ENCODE measurements at places on chromosomes 1 and 21.

GRCh38 chr21:45529785-45530422 is 12.3 kb downstream of the SLC19A1 start:
- DNase-seq = no peak

- DNase-seq = no peak
Measured at GRCh38 chr1:211566431-211567025, 12.4 kb downstream of the SLC30A1 start.

DNA sequence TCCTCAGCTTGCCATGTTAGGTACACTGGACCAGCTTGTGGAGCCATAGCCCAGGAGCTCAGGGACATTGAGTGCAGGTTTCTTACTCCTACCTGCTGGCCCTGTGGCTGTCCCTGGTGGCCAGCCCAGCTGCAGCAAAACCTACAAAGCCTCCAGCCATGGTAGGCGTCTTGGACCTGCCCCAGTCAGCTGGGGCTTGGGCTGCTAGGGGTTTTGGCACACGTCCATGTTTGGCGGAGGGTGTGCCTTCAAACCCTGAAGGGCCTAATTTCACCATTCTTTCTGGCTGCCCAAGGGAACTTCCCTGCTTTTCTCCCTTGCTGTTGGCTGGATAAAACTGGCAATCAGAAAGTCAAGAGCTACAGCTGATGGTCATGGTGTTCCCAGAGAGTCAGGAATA is 25.4 kb downstream of the HMGCS2 start:
- no peak for DNase-seq

DNA sequence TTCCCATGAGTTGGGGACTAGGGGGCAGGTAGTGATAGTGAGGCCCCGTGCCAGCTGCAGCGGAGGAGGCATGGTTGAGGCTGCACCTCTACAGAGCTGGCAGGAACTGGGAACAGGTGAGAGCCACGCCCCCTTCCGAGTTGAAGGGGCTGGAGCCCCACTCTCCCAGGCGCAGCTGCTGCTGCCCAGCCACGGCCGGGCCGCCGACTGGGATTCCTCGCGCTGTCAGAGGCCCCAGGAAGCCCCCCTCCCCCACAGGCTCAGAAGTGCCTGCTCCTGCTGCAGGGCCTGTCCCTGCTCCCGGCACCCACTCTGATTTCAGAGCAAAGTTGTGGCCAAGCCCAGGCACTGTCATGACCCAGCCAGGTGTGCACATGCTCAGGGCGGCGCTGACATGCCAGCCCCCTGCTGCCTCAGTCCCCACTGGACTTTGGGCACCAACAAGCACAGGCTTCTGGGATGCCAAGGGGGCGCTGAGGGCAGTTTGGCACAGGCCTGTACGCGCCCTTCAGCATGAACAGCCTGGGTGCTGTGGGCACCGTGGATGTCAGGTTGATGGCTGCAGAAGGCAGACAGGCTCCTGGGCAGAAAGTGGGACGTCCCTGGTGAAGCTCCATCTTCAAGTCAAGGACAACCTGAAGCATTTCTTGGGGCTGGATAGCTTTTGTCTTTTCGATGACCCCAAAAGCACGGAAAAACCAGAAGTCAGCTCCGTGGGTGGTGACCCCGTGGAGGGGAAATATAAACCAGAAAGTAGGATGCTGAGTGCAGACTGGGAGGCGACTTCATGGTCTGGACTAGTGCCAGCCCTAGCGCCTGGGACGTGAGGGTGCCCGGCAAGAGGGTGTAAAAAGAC is 121.5 kb downstream of the SIM2 start:
- DNase-seq = no peak

DNA sequence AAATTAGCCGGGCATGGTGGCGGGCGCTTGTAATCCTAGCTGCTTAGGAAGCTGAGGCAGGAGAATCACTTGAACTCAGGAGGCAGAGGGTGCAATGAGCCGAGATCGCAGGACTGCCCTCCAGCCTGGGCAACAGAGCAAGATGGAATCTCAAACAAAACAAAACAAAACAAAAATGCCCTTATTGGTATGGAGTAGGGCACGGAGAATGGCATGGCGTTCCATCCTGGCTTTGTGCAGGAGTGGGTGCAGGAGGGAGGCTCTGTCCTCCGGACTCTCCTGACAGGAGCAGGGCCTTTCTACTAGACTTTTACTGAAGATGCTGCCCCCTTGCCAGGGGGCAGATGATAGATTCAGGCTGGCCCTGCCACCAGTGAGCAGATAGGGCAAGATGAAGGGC is 1.0 kb downstream of the TMEM61 start:
- DNase-seq = no peak

DNA sequence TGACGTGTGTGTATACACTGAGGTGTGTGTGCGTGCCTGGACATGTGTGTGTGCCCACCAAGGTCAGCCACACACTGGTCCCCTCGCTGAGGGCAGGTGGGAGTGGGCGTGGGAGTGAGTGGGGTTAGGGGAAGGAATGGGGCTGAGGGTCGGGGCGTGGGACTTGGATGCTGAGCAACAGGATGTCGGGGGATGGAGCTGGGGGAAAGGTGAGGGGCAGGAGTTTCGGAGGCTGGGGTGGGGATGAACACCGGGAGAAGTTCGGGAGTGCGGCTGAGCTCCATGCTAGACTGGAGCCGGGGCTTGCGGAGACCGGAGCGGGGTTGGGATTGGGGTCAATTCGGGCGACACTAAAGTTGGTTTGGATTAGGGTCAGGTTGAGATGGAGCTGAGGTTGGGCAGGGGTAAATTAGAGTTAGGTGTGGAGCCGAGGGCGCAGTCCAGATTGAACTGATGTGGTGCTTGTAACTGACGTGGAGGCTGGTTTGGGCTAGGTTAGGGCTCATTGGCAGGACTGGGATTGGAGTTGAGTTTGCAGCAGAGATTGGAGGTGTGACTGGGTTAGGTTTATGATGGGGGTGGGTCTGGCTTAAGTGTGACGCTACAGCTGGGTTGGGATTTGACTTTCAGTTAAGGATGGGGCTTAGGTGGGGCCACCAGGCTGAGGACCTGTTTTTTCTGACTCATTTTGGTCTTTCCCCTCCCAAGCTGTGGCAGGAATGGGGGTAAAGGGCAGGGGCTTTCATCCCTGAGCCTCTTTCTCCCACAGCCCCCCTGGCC is 3.3 kb upstream of the GUCA2A start:
- DNase-seq = peak; percentile 57

DNA sequence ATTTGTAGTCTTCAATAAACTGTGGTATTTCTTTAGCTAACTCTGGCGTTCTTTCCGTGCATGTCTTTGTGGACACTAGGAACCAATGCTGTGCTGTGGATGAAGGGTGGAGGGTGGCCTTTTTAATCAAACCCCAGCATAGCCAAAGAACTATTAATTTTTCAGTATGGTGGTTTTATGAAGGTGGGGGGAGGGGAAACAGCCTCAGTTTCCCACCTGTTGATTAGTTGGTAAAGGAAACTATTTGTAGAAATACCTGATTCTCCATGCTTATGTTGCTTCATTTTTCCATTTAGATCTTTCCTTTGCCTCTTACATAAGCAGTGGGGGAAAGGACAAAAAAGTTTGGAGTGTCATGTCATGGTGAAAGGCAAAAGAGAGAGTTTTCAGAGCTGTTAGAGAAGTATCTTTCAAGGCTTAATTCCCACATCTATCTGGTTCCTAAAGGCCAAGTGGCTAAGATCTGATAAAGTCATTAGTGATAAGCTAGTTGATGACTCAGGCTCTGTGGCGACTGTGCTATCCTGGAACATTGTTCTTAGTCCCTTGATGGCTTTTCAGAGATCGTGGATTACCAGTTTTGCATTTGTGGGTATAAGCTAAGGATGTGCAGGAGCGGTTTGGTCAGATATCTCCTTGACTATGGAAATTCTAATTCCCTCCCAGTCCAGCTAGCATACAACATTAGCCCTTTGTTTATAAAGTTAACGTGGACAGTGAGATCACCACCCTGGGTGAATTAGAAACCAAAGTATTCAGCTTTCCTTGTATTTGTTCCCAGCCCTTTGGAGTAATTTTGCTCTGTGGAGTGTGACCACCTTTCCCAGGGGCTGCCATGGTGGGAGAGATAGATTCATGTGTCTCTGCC is 8.7 kb upstream of the HAX1 start:
- DNase-seq = no peak

DNA sequence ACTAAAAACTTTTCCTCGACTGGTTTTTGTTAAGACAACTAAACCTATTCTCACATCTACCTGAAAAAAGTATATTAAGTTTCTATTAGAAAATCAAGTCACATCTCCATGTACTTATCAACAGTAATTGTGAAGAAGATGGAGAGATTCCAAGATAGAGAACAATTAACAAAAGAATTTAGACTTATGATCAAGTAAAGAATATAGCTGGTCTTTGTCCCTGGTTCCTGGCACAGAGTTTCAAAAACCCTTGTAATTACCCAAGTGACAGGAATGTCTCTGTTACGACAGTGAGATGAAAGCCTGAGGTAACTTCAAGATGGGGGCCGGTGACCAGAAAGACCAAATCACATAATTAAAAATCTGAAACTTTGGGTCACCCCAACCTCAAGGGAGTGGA is 91.6 kb downstream of the ASH1L start:
- DNase-seq = no peak

DNA sequence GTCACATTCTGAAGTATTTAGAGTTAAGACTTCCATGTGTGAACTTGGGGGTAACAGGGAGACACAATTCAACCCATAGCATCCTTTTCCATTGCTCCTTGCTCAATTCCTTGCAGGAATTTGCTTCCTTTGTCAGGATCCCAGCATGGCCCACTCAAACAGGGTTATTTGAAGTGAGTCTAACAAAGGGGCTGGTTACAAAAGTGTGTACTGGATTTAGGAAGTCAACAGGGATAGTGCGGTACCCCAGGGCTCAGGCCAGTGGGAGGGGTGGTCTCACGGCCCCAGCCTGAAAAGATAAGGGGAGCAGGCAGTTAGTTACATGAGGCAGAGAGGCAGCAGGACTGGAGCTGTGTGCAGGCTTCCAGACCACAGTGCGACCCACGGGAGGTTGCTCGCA is 14.4 kb downstream of the LRRC38 start:
- DNase-seq = no peak

DNA sequence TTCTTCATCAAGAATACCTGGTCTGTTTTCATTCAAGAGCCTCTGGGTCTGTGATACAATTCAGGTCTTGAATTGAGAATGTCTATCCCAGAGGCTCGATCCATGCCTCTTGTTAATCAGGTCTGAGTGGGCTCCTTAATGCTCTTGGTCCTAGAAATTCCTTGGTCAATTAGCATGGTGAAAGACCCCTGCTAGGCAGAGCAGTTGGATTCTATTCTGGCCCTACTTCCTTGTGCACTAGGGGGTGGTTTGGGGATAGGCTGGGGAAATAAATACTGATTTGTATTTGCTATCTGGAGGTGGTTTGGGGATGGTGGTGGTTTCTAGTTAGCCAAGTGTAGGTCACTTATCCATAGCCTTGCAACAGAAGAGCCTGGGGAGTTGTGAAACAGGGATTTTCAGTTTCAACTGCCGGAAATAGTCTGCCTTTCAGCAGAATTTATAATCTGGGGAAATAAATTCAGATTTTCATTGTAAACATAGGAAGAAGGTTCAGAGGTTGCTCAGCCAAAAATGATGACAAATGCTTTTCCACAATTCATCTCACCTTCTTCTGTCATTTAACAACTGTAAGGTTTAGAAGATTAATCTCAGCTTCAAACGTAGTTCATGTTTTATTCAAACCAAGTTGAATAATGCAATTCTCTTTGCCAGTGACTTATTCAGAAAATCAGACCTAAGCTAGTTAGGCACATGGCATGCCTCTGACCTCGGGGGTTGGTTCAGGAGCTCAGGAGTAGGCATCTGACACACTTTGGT is 22.2 kb upstream of the SCAF4 start:
- DNase-seq = no peak

- DNase-seq = no peak
Measured at GRCh38 chr1:60727552-60727951, 354.8 kb upstream of the NFIA start.

- no peak for DNase-seq
Measured at GRCh38 chr1:117616967-117617366, 11.1 kb downstream of the TENT5C start.

DNA sequence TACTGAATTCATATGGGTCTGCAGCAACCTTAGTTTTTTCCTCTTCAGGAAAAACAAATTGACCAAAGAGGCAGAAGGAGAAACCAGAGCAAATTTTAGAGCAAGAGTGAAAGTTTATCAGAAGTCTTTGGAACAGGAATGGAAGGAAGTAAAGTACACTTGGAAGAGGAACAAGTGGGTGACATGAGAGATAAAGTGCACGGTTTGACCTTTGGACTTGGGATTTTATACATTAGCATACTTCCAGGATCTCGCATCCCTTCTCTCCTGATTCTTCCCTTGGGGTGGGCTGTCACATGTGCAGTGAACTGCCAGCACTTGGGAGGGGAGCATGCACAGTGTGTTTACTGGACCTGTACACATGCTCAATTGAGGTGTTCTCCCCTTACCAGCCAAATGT is 754.8 kb upstream of the ADAMTS5 start:
- peak; percentile 19 for DNase-seq

DNA sequence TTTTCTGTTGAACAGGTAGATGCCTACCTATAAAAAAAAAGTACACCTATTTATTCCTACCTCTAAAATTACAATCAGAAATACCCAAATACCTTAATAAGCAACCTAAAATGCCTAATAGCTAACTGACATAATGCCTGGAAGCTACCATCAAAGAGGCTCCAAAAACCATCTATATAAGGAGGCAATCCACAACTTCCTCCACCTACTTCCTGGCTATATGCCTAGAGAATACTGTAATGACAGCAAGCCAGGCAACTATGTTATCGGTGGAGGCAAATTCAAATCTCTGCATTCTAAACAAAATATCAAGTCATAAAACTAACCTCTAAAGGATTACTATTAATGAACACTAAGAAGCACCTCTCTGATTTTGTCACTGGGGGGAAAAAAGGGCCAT is 10.1 kb downstream of the ZNF644 start:
- no peak for DNase-seq

- no peak for DNase-seq
Measured at GRCh38 chr1:96049759-96050409, 671.7 kb upstream of the PTBP2 start.

GRCh38 chr1:223006371-223006770 is 136.7 kb downstream of the TLR5 start:
- DNase-seq = no peak

DNA sequence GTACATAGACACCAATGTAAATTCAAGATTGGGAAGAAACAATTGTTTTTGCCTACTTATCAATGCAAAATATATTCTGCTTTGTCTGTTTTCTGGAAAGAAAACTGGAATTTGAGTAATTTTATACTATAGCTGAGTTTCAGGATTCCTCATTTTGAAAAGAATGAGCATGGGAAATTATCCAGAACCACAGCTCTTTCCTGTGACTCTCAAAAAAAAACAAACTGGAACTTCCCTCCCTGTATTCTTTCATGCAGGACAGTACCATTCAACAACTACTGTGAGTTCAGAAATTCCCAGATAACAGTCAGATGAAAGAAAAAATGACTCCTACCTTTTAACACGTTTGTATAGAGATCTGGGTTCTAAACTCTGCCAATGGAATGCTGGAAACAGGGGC is 372.4 kb downstream of the TGFB2 start:
- DNase-seq = no peak

Data from LoVo (cell line).